ENCODE measurements at places on chromosomes 1 and 21.
A peak's percentile ranks its signal among the peaks of the same experiment; 100 is the strongest.

- DNase-seq = no peak
These were observed 6.9 kb upstream of the ANKRD35 start for GRCh38 chr1:145892486-145893087.

GRCh38 chr1:21337454-21337927 lies 47.2 kb upstream of the ECE1 start:
- DNase-seq = no peak

GRCh38 chr1:86068271-86068721 lies 88.3 kb downstream of the COL24A1 start:
- DNase-seq = no peak

DNA sequence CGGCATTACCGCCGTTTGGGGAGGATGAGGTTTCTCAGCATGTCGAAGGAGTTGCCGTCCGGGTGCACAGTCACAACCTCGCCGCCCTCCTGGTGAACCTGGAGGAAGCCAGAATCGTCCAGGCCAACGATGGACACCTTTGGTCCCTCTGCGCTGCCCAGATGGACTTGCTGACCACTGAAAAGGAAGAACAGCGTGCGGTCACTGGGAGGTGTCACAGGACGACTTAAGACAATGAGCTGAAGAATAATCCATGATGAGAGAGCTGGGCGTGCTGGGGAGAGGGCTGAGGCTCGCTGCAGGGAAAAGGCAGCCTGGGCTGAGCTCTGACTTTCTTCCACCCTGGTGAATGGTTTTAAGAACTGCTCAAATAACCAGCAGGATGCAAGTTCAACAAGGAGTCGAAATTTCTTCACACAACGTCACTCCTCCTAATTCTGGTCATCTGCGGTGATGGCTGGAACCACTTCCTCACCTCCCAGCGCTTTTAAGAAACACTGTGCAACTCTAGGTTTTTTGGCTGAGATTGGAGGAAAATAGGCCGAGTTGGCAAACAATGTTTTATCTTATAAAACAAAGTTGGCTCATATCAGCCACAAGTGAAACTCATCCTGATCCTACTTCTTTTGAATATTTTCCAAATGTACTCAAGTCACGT lies 55.5 kb downstream of the SIM2 start:
- DNase-seq = no peak

GRCh38 chr1:218380125-218380977 lies 35.2 kb downstream of the TGFB2 start:
- DNase-seq = no peak

- no peak for DNase-seq
These were observed 1.4 kb upstream of the MIA3 start for GRCh38 chr1:222616525-222616924.

- DNase-seq = no peak
These were observed 71.1 kb downstream of the RABGAP1L start for GRCh38 chr1:174230399-174230798.

GRCh38 chr1:209710847-209711246 lies 6.2 kb downstream of the HSD11B1 start:
- no peak for DNase-seq

DNA sequence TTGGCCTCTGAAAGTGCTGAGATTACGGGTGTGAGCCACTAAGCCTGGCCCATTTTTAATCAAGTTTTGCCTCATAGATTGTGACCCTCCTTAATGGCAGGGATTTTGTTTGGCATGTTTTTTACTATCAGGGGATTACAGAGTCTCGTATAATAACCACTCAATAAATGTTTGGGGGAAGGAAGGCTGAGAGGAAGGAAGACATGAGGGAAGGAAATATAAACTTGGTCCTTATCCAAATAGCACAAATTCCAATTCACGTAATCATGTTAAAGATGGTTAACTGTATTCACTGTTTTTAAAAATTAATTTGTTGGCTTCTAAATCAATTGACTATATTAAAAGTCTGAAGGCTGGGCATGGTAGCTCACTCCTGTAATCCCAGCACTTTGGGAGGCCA lies 30.9 kb upstream of the SERTAD4 start:
- no peak for DNase-seq

DNA sequence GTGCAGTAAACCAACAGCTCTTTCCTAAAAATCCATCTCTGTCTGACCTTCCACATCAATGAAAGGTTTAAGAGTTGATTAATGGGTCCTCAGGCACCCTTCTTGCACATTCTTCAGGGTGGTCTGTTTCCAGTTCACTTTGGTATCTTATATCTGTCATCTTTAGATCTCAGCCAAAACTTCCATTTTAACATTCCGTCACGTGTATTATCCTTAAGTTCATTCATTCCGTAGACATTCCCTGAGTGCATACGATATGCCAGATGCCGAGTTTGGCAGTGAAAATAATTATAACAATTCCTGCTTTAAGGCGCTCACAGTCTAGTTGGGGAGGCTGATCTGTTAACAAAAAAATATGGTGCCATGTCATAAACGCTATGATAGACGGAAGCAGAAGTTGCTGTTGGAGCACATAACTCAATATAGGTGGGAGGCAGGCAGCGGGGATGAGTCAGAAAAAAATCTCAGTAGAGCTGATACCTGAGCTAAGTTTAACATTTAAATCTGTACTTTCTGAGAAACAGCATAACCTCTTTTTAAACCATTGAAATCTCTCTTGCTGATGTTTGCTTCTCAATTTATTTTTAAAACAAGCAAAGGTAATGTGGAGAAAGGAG lies 59.6 kb upstream of the HOOK1 start:
- DNase-seq = no peak

GRCh38 chr1:119008483-119009311 lies 20.6 kb upstream of the TBX15 start:
- DNase-seq = no peak

- peak; percentile 20 for DNase-seq
These were observed 26.4 kb downstream of the HIVEP3 start for GRCh38 chr1:41892301-41892781.

- no peak for DNase-seq
These were observed 61.9 kb downstream of the DNTTIP2 start for GRCh38 chr1:93816970-93817678.

GRCh38 chr21:25081096-25081495 lies 526.2 kb downstream of the MRPL39 start:
- no peak for DNase-seq

- DNase-seq = no peak
These were observed 39.7 kb downstream of the PRRX1 start for GRCh38 chr1:170703591-170703990.

- peak; percentile 13 for DNase-seq
These were observed 42.4 kb upstream of the FMO2 start for GRCh38 chr1:171142416-171143385.

DNA sequence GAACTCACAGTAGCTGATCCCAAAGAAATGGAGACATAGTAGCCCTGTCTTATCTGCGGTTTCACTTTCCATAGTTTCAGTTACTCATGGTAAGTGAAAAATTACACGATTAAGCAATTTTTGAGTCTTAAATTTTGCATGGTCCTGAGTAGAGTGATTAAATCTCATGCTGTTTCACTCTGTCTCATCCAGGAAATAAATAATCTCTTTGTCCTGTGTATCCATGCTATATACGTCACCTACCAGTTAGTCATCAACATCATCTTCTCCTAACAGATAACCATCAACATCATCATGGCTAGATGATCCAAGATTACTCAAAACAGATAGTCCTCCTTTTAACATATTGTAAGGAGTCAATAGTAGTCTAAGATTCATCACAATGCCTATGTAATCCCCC lies 1589.3 kb downstream of the BRINP3 start:
- no peak for DNase-seq

- DNase-seq = no peak
These were observed 192.8 kb downstream of the HUNK start for GRCh38 chr21:32065654-32066053.

GRCh38 chr1:14613926-14614325 lies 15.4 kb downstream of the KAZN start:
- DNase-seq = no peak

- no peak for DNase-seq
These were observed 23.3 kb downstream of the ETNK2 start for GRCh38 chr1:204128464-204128963.

DNA sequence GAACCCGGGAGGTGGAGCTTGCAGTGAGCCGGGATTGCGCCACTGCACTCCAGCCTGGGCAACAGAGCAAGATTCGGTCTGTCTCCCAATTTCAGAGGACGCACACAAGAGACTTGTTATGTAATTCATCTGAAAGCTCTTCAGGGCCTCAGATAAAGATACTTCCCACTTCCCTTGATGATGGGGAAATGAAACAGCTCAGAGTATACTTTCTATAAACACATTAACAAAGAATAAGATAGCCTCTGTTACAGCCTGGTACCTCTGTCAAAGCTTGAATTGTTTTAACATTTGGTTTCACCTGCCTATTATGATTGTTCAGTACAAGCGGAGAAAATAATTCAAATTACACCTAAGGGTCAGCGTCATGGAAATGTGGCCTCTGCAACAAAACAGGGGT lies 622.9 kb upstream of the ADGRL4 start:
- DNase-seq = no peak

DNA sequence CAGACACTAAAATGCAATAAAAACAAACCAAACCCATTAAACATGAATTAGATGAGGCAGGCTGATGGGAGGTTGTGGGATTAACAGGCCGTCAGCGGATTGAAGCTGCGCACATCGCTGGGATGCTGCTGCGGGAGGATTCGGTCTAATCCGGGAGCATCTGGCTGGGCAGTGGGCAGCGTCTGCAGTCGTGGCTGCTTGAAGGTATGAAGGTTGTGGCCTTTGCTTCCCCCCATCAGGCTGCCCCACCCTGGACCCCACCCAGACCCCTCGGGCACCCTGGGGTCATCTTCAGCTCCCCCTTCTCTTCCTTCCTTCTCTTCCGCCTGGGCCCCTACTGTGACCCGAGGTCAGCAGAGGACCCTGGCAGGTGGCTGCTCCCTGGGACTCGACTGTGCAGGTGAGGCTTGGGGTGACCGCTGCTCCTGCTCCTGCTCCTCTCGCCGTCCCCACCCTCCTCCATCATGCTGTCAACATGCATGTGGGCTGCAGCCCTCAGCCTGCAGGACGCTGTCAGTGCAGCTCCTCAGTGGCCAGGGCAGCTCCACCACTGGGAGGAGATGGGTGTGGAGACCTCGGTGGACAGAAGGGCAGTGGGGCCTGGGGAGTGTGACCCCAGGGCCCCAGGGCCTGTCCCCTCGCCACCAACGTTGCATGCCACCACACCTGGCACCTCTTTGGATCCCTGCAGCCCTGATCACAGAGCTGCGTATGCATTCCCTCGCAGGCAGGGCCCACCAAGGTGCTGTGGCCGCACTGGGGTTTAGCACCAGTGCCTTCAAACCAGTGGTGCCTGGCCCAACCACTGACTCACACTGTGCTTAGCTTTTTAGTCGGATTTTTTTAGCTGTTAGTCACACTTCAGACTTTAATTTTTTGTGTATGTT lies 112.2 kb upstream of the COL6A1 start:
- DNase-seq = no peak

GRCh38 chr1:220890602-220891001 lies 11.4 kb downstream of the HLX start:
- DNase-seq = no peak

DNA sequence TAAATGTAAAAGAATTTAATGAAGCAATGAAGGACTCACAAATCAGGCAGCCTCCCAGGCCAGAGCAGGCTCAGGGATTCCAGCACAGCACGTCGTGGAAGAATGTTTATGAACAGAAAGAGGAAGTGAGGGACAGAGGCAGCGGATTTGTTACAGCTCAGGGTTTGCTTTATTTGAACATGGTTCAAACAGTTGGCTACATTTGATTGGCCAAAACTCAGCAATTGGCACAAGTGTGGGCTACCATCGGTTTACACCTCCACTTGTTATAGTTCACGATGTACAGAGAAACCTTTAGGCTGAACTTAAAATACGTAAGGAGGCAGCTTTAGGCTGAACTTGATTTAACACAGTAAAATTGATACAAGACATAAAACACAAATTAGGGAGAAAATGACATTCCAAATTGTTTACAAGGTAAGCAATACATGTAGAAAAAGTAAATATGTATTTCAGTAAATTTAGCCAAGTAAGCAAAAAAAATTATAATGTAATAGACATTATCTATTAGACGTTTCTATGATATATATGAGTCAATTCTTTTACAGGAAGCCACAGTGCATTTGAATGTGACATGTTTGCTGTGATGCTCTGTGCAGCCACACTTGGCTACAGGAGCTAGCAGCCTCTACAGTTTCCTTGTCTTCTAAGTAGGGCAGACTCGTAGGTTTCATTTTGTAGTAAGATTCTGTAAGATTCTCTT lies 126.5 kb downstream of the ADSS2 start:
- no peak for DNase-seq

DNA sequence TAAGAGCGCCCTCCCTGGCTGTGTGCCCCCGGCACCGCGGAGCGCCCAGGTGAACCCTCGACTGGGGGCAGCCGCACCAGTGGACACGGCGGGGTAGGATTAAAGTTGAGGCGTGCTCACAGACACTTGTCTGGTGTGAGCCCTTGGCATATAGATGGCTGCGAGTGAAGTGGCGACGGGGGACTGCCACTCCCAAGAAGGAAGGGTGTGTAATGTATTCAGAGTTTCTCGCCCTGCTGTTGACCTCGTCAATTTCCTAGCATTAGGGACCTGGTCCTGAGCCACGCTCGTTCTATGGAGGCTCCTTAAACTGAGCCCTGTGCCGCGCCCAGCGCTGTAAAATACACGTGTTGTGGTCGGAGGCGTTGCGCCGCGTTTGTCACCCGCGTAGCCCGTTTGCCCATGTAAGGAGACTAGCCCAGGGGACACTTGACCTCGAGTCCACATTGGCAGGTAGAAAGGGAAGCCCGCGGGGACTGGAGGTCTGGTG lies 554 bp downstream of the EVA1C start:
- DNase-seq = peak; percentile 86

DNA sequence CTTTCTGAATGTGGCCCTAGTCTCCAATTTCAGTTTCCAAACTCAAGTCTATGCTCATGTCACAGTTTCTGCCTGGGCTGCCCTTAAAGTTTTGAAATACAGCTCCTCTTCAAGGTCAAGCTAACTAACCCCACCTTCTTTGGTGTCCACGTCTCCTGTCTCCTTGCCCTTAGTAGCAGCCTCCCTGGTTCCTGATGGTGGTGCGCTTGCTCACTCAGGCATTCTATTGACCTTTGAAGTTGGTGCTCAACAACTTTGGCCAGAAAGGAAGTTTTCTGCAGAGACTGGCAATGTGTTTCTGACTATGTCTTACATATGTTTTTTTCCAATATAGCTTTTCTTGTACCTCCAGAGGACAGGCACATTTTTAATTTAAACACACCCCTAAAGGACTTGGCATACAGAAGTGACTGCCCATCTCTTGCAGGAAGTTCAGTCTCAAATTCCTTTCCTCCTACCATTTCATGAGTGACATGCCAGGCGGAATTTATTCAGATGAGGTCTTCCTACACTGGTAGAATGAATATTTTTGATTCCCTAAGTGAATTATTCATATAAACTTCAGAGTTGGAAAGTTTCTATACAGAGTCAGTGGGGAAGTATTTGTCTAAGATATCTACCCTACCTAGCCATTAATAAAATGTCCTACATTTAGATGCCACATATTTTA lies 364.3 kb upstream of the USP24 start:
- DNase-seq = no peak

GRCh38 chr1:11952455-11953109 lies 18.1 kb downstream of the PLOD1 start:
- no peak for DNase-seq

- no peak for DNase-seq
These were observed 9.6 kb downstream of the STUM start for GRCh38 chr1:226558036-226558650.

- no peak for DNase-seq
These were observed 1.3 kb upstream of the HES4 start for GRCh38 chr1:1001057-1001783.

Data from transverse colon (tissue), 4 donors.